ENCODE measurements at places on chromosomes 6 and 20. TPM values are rescaled to one million over a fixed set of nuclear protein-coding genes. Genes with fewer than 3 reads are reported as not detected.

RAD21L1 gene
- not detected for polyA plus RNA-seq

- no peak for DNase-seq
Measured at GRCh38 chr6:118812970-118813369, 81.0 kb upstream of the ASF1A start.

- DNase-seq: no peak
Measured at GRCh38 chr6:112535816-112536215, 188.7 kb downstream of the RFPL4B start.

GRCh38 chr20:14937846-14938245 lies 600.4 kb upstream of the FLRT3 start:
- no peak for DNase-seq

DNA sequence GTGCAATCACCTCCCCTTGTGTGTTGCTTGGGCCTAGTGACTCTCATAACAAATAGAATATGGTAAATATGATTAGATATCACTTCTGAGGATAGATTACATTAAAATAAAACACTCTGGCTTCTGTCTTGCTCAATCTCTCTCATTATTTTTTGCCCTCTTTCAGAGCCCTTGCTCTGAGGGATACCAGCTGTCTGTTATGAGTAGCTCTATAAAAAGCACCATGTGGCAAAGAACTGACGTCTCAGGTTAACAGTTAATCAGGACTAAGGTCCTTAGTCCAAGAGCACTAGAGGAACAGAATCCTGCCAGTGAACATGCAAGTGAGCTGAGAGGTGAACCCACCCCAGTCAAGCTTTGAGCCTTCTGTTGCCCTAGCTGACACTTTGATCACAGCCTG lies 402.2 kb upstream of the HTR1E start:
- no peak for DNase-seq

- peak; percentile 57 for DNase-seq
Measured at GRCh38 chr6:145028144-145028818, 707.0 kb downstream of the EPM2A start.

DNA sequence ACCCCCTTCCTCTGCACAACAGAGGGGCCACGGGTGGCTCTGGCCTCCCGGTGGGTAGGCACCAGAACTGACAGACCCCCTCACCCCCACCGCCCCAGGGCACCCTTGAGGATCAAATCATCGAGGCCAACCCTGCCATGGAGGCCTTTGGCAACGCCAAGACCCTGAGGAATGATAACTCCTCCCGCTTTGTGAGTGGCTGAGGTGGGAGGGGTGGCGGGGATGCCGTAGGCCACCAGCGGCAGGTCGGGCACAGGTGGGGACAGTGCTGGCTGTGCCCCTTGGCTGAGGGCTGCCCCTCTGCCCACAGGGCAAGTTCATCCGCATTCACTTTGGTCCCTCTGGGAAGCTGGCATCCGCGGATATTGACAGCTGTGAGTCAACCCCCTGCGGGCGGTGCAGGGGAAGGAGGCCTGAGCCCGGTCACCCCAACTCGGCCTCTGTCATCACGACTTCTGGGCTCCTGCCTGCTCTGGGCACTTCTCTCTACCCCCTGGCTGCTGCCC lies 29.1 kb downstream of the MYH7B start:
- no peak for DNase-seq

GRCh38 chr20:10177326-10177725 lies 41.3 kb upstream of the SNAP25 start:
- no peak for DNase-seq

SLC16A10 gene
- polyA plus RNA-seq: 0.44 TPM

DNA sequence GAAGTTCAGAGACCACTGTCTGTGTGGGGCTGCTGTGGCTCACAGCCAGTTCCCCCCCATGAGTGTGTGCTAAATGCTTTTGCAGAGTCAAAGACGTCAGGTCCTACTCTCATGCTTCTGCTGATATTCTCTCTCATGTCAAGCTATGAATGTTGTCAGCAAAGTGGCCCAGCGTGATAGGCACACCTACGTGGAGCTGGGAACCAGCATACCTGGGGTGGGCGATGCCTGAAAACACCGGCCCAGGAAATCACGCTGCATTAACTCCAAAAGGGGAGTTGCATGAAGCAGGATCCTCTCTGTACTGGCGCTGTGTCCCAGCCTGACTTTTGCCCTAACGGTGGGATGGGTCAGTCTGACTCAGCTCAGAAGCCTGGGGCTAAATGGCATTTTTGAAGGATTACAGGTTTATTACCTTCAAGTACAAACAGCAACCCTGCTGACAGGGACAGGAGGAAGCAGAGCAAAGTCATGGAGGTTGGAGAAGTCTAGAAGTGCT lies 9.0 kb upstream of the MRPS10 start:
- DNase-seq: peak; percentile 88

- no peak for DNase-seq
Measured at GRCh38 chr6:12245360-12245759, 44.8 kb upstream of the EDN1 start.

MAS1 gene
- polyA plus RNA-seq: not detected

DNA sequence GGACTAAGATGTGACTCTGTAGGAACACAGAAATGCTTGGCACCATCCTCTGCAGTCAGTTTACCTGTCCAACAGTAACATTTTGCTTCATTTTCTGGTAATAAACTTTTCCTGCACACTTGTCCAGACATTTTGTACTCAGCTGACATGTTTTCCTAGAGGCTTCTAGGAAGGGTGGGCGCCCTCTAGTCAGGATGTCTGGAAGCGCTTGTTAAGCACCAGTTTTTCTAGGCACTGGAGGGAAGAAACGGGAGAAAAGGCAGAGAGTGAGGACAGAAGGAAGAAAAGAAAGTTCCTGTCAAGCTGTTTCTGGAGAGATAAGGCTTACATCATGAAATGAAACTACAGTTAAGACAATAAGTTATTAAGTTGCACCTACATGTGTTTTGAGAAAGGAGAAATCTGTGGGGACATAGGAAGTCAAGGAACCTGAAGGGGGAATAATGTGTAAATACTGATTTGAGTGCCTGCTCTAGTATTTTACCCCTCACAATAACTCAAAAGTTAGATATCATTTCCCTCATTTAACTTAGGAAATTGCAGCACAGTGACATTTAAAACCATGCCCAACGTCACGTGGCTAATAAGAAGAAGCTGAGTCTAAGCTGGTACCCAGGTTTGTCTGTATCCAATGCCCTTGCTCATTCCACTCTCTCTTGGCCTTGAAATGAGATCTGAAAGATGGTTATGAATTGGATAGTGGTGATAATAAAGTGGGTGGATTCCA lies 42.7 kb upstream of the TNFRSF21 start:
- peak; percentile 10 for DNase-seq

DNA sequence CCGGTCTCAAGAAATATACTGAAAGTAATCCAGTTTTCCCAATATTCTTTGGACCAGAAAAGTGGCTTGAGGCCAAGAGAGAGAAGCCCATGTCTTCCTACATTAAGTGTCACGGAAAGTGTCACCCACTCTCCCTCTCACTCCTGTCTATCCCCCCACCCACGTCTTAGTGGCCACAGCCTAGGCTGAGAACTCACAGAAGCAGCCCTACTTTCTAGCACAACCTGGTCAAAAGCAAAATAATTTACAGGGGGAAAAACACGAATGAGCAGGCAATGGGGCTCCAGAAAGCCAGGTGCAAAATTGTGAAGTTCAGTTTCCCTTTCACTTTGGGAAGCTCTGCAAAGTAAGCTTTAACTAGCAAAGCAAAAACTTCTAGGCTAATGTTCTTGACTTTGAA lies 118.0 kb downstream of the OPRM1 start:
- no peak for DNase-seq

GRCh38 chr20:44540834-44541233 lies 19.0 kb upstream of the SERINC3 start:
- no peak for DNase-seq

DNA sequence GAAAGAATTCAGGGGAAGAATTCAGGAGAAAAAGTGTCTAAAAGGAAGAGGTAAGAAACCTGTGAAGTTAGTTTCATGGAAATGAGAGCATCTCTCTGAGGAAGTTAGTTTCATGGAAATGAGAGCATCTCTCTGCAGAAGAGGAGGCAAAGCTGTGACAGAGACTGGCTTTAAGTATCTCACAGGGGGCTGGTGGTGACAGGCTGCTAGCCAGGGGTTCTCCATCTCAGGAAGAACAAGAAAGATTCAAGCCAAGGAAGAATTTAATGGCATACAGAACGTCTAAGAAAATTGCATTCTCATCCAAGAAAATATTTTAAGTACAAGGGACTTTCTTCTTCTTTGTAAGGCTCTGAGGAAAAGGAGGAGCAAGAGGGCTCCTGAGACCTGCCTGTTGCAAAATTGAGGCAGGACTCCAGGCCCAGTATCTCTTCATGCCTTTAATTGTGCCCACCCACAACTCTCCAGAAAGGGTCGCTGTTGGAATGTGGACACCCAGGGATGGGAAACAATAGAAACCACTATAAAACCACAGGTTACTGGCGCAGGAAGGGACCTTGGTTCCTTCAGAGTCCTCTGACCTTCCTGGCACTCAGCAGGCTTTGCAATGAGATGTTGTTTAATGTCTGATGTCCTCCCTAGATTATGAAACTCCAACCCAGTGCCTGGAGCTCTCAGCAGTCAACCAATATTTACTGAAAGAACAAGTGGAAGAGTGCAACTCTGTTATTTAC lies 136.8 kb downstream of the FNDC1 start:
- no peak for DNase-seq

DNA sequence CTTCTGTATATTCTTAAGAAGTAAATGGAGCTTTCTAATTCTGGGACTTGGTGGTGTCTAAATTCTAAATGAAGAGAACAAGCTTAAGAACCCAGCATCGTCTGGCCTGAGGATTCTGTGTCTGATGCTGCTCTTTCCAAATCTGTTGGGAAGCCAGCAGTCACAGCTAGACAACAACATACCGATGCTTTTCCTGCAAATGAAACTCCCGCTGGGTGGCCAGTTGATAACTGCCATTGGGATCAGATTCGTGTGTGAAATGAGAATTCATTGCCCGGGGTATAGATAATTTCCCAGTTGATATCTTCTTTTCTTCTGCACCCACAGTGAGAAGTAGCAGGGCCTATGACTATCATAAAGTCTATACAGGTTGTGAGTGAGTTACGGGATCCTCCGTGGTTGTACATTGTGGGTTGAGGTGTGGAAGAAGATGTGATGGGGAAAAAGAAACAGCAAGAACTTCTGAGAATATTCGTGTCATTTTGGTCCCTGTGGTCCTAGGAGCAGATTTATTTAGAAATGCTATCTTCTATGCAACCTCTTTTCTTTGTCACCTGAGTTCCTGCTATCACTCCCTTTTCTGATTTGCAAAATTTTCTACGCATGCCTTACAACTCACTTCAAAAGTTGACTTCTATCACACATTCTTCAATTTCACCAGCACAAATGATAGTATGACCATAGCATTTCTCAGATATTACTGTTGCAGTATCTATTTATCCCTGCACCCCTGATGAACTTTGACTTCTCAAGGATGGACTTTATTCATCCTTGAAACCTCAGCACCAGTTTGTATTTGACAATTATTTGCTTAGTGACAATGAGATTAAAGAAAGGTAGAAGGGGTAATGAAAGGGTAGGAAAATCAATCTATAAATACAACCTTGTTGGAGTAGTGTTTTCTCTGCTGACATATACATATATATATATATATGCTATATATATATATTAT lies 10.4 kb downstream of the NOX3 start:
- no peak for DNase-seq

All from A549 (cell line).